ENCODE measurements at places on chromosomes 11 and 22.

GRCh38 chr11:63813035-63813562 lies at the start of gene SPINDOC:
SPINDOC (plus strand) TSS chr11:63813456; CDS start chr11:63813687, 231 bp downstream.
- peak; percentile 84 for DNase-seq

DNA sequence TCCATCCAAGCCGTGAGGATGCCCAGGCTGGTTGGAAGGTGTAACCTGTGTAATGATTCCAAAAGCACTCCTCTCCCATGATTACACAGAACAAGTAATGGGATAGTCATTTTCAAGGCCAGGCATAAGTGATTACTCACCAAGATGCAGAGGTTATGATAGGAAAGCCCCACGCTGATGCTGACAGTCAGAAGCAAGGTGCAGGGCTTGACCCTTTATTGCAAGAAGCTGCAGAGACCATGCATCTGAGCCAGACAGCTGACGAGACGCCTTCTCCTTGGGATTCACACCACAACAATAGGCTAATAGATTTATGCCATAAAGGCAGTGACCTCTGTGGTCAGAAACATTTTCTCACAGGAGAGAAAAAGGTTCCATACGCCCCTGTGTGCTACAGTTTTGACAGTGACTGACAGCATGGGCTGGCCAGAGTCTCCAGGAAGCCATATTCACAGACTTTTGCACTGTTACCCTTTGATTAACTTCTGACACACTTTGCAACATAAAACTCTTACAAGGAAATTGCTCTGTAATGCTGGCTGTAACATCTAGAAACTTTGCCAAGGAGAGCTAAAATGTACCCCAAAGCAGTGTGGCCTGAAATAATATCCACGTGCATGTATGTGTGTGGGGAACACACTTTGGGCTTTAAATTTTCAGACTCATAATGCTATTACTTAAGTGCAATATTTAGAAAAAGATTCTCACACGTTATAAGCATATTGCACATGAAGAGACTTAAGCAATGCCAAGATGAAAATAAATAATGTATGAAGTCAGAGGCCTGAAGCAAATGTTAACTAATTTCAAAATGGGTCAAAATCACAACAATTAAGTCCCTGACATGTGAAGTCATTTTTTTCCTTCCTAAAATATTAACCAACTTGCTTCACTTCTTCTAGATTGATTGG lies 1079.0 kb upstream of the TENM4 start:
- no peak for DNase-seq

GRCh38 chr11:109383306-109383705 lies 38.7 kb upstream of the C11orf87 start:
- DNase-seq = no peak

DNA sequence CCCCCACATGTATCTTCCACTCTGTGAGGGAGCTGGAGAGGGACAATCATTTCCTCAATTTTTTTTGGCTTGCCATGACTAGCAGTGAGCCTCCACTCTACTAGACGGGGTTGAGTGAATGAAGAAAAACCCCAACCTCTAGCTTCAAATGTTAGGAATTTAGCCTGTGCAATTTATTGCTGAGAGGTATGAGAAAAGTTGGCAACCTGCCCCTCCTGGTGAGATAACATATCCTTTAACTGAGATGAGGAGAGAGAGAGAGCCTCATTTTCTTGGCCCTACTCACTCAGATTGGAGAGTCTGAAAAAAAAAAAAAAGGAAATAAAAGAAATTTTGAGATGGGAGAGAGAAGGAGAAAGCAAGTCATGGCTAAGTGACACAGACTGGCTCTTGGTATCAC lies 218.2 kb upstream of the CARD18 start:
- no peak for DNase-seq

GRCh38 chr11:15286465-15286864 lies 171.7 kb downstream of the INSC start:
- DNase-seq = no peak

DNA sequence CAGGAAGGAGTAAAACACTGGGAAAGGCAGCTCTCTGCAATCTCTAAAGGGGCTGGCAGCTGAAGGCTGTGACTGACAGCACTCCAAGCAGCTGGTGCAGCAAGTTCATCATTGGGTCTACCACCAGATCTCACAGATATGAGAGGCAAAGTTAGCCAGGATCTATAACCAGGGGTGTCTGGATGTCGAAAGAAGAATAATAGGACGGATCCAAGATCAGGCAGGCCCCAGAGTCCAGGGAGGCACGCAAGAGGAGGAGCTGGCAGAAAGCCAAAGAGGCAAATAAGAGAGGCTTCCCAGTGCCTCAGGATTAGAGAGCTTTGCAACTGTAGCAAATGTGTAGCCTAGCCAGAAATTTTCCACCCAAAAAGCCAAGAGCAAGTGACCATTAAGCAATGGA lies 77.1 kb downstream of the RBMXL2 start:
- DNase-seq = no peak

DNA sequence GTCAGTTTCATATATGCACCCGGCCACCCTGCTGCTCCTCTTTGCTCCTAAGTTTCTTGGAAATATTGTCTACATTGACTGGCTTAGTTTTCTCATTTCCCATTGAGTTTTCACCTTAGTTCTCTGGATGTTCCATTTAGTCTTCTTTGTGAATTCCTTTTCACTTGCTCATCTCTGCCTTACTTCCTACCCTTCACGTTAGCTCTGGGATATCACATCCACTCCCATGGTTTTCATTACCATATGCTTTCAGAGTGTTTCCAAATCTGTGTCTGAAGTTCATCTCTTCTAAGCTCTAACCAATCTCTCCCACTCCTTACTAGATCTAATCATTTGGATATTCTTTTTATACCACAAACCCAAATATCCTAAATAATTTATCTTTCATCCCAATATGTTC lies 226.4 kb downstream of the FAM76B start:
- no peak for DNase-seq

DNA sequence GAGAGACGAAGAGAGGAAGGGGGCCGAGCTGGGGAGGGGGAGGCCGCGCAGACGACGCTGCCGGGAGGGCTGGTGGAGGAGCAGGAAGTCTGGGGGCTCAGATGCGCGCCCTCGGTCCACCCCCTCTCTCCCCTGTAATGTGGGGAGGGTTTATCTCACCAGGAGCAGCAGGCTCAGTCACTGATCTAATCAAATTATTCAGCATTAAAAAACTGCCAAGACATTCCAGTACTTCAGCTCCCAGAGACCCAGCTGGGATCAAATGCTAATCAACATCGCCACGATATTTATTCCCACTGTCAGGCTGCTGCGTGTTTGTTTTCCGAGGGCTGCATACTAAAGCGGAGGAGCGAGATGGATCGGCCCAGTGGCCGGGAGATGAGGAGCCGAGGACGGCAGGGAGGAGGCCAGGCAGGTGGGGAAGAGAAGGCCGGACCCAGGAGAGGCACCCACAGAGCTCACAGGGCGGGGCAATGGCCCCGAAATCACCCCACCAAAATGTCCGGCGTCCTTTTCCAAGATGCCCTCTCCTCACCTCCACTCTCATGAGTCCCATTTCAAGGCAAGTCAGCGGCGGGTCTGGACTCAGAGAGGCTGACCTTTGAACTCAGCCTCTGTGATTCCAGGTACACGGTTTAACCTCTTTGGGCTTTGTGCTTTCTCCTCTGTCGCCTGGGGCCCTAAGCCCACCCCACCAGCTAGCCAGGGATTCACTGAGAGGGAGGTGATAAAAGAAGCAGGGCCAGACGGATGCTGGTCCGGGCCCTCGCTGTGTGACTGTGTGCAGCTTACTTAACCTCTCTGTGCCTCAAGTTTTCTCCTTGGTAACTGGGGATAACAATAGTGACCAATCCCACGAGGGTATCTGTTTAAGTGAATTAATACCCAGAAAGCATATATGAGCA lies 502.1 kb downstream of the MN1 start:
- no peak for DNase-seq

DNA sequence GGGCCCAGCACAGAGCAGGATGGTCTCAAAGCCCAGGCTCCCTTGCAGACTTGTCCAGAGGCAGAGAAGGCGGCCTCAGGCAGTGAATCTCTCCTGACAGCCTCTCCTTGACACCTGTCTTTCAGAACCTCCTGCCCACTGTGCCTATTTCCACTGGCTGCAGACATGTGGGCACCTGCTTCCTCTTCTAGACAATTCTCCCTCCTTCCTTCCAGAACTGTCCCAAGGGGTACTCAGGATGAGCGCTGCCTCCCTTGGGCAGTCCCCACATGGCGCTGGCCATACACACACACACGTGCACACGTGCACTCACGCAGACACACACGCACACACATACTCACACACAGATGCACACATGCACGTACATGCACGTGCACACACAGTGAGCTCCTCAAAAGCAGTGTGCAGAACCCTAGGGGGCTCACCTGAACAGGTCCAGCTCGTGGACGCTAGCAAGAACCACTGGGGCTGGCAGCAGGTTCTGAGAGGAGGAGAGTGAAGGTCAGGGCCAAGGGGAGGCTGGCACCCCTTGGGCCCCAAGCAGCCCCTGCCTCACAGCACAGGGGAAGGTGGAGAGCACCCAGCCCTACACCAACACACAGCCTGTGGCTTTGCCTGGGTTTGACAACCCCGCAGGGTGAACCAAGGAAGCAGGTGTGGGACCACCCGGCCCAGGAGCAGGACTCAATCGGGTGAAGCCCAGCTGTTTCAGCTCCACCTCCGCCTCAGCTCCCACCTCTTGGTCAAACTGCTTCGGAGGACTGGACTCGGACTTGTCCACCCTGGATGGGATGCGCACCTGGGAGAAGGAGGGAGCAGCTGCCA lies 8.1 kb upstream of the PLXNB2 start:
- DNase-seq = no peak

DNA sequence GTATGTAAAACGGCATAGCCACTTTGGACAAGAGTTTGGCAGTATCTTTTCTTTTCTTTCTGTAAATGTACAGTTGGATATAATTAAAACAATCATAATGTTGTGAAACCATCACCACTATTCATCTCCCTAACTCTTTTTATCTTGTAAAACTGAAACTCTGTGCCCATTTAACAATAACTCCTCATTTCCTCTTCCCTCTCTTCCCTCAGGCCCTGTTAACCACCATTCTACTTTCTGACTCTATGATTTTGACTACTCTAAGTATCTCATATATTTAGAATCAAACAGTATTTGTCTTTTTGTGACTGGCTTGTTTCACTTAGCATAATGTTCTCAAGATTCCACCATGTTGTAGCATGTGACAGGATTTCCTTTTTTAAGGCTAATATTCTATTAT lies 10.2 kb downstream of the SCUBE2 start:
- no peak for DNase-seq

DNA sequence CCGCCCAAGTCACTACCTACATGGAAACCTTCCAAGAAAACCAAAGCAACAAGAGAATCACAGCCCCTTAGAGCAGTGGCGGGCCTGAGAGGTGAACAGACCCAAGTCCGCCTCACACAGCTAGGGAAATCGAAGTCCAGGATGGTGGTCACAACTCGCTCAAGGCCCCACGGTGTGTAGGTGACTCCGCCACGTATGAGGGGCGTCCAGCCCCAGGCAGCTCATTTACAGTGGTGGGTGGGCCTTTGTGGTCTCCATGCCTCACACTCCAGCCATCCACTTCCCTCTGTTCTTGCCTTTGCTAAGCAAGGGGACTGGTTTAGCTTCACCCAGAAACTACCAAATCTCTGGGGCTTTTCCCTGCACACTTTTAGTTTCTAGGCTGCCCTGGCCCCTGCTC lies 9.7 kb upstream of the TCF20 start:
- DNase-seq = no peak

- no peak for DNase-seq
Observed at GRCh38 chr22:37844904-37845329, 783 bp upstream of the ANKRD54 start.

- DNase-seq = peak; percentile 9
Observed at GRCh38 chr11:68994161-68994893, 13.5 kb upstream of the MRGPRD start.

- peak; percentile 22 for DNase-seq
Observed at GRCh38 chr22:23692598-23693291, 1.9 kb downstream of the RGL4 start.

GRCh38 chr11:130769782-130770535 lies 146.3 kb downstream of the SNX19 start:
- no peak for DNase-seq

DNA sequence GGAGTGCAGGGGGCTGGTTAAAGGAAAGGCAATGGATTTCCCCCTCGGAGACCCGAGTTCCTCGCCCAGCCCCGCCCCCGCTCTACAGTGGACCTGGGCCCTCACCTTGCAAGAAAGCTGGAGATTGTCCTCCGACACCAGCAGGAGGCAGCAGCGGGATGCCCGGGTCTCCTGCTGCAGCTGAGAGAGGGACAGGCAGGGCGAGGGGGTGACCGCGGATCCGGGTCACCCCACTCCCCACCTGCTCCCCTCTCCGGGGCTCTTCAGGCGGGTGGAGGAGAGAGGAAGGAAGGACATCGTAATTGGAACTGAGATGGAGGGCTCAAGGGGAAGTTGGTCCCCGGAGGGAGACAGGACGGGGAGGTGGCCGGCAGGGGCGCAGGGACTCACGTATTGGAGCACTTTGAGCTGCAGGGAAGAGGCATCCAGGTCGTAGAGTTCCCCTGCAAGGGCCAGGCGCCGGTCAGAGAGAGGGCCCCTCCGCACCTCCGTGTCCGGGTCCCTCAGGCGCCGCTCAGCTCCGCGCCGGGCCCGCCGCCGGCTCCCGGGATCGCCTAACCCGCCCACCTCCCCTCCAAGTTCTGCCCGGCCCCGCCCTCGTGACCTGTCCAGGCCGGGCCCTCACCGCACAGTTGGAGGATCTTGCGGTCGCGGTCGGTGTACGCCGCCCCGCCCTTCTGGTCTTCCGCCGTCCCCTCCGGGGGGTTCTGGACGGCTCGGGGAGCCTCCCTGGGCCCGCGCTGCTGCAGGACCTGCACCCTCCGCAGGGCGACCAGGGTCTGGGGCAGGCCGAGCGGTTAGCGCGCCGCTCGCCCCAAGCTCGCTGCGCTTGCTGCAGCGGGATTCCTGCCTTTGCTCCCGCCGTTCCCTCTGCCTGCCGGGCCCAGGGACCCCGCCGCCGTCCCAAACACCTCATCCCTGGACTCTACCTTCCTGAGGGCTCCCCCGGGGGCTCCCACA lies 84.1 kb downstream of the PDE2A start:
- DNase-seq = peak; percentile 71

- DNase-seq = no peak
Observed at GRCh38 chr11:26777372-26777808, 55.5 kb upstream of the SLC5A12 start.

DNA sequence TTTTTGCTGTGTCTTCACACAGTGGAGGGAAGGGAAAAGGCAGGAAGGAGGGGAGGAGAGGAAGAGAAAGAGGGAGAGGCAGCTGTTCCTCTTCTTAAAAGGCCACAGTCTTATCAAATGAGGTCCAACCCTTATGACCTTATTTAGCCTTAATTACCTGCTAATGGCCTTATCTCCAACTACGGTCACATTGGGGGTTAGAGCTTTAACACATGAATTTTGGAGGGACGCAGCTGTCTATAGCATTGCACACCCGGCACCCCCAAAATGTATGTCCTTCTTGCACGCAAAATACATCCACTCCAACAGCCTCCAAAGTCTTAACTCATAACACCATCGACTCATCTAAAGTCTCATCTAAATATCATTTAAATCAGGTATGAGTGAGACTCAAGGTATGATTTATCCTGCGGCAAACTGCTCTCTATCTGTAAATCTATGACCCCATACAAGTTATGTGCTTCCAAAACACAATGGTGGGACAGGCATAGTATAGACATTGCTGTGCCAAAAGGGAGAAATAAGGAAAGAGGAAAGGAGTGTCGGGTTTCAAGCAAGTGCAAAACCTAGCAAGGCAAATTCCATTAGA lies 45.0 kb upstream of the ASPHD2 start:
- no peak for DNase-seq

- DNase-seq = no peak
Observed at GRCh38 chr11:70725739-70726138, 327.4 kb downstream of the CTTN start.

All from activated T-cell treated with anti-CD3 and anti-CD28 coated beads, Interleukin-2, amount 50 U/mL, for 24 hours (primary cell).